IPS-NIHi11 (cell line): ENCODE measurements at places on chromosomes 16 and 17.
A peak's percentile ranks its signal among the peaks of the same experiment; 100 is the strongest.

GRCh38 chr17:73985466-73986015, 217.9 kb upstream of the RPL38 start:
- no peak for DNase-seq

GRCh38 chr16:2467528-2468232, 3.4 kb upstream of the NTN3 start:
- peak; percentile 88 for DNase-seq

DNA sequence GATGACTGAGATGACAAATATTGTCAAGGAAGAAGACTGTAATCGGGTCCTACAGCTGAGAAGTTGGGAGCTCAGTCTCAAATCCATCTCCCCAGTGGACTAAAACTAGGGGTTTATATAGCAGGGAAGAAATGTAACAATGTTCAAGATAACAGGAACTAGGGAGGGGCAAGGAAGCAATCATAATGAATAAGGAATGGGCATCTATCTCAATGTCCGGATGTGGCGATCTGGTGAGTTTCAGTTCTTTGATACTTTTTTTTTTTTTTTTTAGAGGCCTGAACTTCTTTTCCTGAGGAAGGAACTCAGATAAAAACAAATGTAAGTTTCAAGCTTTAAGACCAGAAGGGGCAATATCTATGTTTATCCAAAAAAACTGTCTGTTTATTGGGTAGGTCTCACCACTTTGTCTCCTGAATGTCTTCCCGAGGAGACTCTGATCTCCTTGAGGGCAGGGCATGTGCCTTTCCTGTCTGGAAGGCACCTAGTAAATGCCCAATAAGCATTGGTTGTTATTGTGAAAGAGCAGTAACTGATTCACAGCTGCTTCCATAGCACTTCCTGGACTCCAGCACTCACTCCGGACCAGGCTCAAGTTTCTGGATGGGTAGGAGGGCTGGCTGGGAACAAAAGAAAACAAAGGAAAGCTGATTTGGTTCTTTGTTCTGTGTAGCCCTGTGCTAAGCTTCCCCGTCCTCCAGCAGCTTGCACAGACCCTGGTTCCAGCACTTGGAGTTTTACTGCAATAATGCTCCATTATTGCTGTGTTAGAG, 51.9 kb downstream of the MEOX1 start:
- DNase-seq = peak; percentile 42

DNA sequence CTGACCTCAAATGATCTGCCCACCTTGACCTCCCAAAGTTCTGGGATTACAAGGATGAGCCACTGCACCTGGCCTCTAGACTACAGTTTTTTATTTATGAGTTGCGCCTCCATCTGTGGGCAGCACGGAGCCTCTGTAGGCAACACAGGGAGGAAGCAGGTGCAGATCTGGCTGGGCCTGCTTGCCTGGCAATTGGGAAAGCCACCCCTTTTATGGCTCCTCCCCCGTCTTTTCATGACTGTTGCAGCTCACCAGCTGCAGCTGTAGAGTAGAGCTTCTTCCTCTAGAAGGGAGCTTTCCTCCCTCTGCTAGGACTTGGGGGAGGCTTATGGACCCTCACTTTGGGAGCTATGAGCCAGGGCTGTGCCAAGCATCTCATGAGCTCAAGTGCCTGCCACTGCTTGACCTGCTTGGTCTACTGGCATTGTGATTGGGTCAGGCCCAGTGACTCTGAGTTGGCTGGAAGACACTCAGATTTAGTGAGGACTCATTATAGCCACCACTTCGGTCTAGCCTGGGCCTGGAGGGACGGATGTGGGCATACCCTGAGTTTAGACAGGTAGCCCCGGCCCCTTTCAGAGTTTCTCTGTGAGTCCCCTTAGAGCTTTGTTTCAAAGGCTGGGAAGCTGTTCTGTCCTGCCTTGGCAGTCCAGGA, 6.9 kb upstream of the SLC7A6 start:
- no peak for DNase-seq

DNA sequence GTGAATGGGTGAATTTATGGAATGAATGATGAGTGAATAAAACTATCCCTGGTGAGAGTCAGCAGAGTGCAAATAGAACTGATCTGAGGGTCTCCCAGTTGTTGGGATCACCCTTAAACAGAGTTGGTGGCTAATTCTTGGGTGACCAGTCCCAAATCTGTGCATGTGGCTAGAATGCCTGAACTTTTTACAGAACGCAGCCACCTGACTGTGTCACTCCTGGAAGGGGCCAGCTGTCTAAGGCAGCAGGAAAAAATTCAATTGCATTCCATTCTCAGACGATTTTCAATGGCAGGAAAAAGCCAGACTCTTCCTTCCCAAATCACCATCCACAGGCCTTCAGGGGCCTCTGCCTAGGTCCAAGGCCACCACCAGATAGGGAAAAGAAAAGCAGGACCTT, 43.5 kb downstream of the BEAN1 start:
- DNase-seq = no peak

DNA sequence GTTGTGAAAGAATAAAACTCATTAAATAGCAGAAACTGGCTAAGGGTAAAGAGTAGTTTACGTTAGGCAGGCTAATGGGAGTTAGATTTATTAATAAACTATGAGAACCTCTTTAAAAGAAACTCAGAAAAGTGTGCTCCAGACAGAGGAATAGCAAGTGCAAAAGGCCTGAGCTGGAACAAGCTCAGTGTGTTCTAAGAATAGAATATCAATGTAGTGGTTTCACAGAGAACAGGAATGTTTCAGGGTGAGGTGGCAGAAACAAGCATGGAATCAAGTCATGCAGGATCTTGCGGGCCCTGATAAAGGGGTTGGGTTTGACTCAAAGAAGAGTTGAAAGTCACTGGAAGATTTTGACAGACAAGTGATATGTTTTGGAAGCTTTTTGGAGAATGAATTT, 164.0 kb upstream of the HS3ST3A1 start:
- no peak for DNase-seq

DNA sequence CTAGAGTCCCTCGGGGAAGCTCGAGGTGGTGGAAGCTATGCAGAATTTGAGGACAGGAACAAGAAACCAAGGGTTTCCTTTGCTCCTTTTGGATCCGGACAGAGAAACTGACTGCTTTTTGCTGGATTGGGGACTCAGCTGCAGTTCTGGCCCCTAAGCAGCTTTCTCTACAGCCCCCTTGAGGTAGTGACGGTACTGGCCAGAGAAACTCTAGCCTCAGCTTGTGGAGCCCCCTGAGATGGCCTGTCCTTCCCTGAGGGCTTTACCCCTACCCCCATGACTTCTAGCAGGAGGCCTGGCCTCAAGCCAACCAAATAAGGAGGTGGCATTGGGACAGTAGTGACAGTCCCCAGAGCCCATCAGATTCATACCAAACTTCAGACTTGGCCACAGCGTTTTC, 118.1 kb downstream of the IRX5 start:
- DNase-seq = peak; percentile 45

GRCh38 chr16:19696328-19696727, 21.7 kb downstream of the KNOP1 start:
- DNase-seq = no peak

- DNase-seq = no peak
Measured at GRCh38 chr17:42252597-42253550, 23.3 kb downstream of the STAT5B start.

- no peak for DNase-seq
Measured at GRCh38 chr16:51084074-51084928, 66.8 kb downstream of the SALL1 start.

DNA sequence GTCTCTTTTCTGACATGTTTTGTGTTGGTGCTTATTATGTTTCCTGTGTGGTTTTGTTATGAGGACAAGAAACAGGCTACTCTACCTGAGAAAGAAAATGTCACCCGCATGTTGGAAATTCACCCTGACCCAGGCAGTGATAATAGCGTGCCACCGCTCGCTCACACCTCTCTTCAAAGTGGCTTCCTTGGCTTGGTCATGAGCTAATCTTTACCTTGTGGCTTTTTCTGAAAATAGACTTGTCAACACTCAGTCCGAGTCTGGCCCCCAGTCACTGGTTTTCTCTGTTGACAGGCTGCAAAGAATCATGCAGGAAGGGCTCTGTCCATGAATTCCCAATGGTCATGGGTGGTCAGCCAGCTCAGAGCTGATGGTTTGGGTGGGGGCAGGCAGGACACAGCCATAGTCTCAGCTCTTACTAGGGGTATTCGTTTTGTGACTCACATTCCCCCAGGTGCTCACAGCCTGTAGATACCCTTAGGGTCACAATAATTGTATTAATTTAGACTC, 121.3 kb upstream of the CACNG5 start:
- DNase-seq = no peak

DNA sequence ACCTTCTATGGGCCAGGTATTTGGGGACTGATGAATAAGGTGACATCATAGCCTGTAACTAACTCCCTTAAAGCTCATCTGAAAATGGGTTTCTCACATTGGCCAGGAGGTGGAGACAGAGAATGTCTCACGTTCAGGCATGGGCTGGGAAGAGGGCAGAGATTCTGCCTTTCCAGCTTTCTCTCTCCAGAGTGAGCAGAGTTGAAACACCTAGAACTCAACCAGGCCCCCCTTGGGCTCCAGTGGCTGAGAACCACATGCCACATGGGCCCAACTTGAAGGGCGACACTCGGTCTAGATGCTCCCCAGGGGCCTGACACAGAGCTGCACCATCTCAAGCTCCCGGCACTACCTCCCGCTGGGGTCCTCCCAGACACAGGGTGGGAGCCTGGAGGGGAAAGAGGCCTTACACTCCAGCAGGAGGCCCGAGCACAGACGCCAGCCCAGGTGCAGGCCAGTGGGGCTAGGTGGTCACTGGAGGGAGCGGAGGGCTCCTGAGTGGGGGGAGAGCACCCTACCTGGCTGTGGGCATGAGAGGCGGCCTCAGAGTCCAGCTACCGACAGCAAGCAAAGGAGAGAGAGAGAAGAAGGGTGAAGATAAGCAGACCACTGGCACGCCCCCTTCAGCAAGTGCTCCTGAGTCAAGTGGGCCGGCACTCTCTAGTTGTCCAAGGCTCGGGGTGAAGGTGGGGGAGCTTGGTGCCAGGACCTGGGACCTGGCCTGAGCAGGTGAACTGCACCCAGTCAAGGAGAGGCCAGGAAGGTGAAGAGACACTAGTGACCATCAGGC, 55.9 kb downstream of the MYO18A start:
- peak; percentile 76 for DNase-seq

- peak; percentile 39 for DNase-seq
Measured at GRCh38 chr16:72467157-72467759, 295.3 kb upstream of the PMFBP1 start.

GRCh38 chr17:5516060-5516792, 29.9 kb downstream of the MIS12 start:
- DNase-seq = no peak

DNA sequence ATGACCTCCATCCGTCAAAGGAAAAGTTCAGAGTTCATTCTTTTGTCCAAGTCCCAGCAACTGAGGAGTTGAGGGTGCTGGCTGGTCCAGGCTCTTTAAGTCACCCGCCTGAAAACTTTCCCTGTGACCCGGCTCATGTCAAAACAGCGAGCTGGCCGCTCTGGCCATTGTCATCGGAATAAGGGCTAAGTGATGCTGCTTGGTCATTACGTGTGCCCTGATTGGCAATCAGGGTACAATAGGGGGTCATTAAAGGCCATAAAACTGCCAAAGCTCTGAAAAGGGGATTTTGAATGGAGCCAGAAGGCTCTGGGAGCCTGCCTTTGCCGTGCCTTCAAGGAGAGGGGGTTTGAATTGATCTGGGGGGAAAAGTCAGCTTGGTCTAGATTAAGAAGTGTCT, 88.5 kb upstream of the IRX3 start:
- DNase-seq = no peak

DNA sequence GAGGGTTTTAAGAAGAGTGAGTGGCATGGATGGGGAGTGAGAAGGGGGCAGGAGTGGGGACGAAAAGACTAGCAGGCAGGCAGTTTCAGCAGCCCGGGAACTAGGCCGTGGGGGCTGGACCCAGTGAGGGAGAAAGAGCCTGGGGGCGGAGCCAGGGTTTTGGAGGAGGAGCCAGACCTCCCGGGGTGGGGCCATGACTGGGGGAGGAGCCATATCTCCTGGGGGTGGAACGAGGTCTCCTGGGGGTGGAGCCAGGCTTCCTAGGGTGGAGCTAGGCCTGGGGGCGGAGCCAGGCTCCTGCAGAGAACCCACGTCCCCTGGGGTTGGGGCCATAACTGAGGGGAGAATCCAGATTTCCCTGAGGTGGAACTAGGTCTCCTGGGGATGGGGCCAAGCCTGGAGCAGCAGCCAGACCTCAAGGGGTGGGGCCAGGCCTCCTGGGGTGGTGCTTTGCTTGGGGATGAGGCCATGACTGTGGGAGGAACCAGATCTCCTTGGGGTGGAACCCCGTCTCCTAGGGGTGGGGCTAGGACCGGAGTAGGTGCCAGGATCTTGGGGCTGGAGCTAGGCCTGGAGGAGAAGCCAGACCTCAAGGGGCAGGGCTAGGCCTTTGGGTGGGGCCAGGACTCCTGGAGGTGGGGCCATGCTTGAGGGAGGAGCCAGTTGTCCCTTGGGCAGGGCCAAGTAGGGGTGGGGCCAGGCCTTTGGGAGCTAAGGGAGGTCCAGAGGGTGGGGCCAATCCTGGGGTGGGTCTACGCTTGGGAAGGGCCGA, 41.7 kb upstream of the JPH3 start:
- peak; percentile 92 for DNase-seq

GRCh38 chr17:17541640-17542001, 45.4 kb upstream of the RASD1 start:
- no peak for DNase-seq

- DNase-seq = no peak
Measured at GRCh38 chr17:63626551-63627180, 4.4 kb downstream of the MAP3K3 start.

GRCh38 chr17:73281928-73282327, 20.2 kb upstream of the CPSF4L start:
- no peak for DNase-seq

- DNase-seq = no peak
Measured at GRCh38 chr16:83849421-83849820, 41.6 kb downstream of the HSBP1 start.

GRCh38 chr17:55423535-55423934, 1.9 kb upstream of the MMD start:
- DNase-seq = no peak

DNA sequence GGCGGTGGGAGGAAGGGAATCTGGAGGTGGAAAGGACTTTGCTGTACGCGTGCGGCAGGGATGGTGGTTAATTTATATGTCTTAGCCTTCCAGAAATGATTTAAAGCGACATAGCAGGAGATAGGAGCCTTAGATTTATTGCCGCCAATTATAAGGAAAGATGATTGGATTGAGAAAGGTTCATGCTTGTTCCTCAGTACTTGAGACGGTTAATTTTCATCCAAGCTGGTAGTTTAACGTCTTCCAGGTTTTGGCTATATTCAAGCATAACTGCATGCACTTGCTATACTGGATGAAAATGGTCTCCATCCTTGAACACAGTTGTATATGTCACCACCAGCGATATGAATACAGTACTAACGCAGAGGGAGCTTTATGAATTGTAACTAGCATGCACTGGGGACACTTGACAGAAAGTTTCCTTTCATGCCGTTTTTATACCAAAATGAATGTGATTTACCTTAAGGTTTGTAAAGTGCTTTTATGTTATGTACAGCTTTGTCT, 610 bp upstream of the PEX12 start:
- DNase-seq = no peak

DNA sequence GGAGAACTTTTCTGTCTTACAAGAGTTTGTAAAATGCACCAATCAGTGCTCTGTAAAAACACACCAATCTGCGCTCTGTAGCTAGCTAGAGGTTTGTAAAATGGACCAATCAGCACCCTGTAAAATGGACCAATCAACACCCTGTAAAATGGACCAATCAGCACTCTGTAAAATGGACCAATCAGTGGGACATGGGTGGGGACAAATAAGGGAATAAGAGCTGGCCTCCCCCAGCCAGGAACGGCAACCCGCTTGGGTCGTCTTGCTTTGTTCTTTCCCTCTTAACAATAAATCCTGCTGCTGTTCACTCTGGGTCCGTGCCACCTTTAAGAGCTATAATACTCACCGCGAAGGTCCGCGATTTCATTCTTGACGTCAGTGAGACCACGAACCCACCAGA, 18.5 kb upstream of the KCNG4 start:
- no peak for DNase-seq
